ENCODE measurements at places on chromosomes 12 and 14.

GRCh38 chr12:115910057-115910456 is 367.4 kb downstream of the MED13L start:
- DNase-seq: no peak

DNA sequence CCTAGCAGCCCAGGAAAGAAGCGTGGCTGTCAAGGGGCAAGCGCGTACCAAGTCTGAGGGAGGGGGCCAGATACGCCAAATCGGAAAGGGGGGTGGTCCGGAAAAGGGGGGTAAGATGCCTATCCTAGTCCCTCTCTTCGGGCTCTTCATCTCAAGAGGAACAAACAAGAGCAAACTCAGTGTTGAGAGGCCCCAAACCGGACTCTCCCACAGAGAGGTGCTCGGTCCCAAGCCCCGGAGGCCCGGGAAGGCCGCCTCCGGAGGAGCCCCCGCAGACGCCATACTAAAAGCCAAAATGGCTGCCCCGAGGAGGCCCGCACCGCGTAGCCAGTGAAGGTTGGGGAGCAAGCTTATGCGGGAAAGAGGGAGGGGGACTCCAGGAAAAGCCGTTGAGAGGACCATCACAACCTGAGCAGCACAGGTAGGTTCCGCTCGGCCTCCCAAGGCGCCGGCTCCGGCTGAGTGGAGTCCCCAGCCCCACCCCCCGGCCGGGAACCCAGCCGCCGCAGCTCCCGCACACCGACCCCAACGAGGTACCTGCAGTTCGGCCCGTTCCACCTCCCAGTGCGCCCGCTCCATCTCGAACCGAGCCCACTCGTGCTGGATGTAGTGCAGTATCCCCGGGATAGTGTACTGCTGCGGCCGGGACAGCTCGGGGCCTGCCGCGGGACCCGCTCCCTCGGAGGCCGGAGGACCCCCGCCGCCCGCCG is at the start of gene AP4S1:
TSS of gene AP4S1 (plus strand) at position 283 of the 710 bp plus-strand sequence. CDS start 40,548 bp downstream, outside the sequence.
- DNase-seq: no peak

- DNase-seq: no peak
Measured at GRCh38 chr12:124240493-124240892, 54.4 kb upstream of the RFLNA start.

DNA sequence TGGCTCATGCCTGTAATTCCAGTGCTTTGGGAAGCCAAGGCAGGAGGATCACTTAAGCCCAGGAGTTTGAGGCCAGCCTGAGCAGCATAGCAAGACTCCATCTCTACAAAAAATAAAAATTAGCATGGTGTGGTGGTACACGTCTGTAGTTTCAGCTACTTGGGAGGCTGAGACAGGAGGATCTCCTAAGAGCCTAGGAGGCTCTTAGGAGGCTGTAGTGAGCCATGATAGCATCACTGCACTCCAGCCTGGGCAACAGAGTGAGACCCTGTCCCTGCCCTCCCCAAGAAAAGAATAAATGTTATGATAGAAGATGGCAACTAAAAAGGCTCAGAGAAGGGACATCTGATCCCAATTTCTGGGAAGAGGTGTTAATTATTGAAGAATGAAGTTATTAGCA is 3.2 kb upstream of the MANSC1 start:
- DNase-seq: no peak

GRCh38 chr12:52268212-52268611 is 6.2 kb upstream of the KRT86 start:
- no peak for DNase-seq

DNA sequence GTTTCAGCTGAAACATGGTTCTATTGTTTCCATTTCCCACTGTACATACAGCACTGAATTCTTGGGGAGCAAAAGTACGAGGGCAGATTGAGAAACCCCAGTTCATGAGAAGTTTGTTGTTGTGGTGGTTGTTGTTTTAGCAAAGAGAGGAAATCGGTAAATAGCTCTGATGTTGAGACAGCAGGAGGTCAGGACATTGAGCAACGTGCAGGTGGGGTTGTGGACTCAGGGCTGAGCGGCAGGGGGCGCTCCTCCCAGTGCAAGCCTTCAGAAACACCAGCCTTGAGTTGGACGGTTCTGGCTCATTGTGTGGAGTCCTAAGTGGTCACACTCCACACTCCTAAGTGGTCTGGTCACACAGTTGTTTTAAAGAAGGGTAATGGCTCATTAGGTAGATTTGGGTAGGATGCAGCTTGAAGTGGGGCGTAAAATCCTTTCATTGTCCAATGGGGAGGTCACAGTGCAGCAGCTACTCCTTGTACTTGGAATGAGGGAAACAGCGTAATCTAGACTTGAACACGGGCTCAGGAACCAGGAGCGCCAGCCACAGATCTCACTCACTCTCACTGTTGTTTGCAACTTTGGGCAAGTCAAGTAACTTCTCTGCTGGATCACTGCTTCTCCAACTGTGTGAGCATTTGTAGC is 14.5 kb upstream of the PWP1 start:
- DNase-seq: no peak

DNA sequence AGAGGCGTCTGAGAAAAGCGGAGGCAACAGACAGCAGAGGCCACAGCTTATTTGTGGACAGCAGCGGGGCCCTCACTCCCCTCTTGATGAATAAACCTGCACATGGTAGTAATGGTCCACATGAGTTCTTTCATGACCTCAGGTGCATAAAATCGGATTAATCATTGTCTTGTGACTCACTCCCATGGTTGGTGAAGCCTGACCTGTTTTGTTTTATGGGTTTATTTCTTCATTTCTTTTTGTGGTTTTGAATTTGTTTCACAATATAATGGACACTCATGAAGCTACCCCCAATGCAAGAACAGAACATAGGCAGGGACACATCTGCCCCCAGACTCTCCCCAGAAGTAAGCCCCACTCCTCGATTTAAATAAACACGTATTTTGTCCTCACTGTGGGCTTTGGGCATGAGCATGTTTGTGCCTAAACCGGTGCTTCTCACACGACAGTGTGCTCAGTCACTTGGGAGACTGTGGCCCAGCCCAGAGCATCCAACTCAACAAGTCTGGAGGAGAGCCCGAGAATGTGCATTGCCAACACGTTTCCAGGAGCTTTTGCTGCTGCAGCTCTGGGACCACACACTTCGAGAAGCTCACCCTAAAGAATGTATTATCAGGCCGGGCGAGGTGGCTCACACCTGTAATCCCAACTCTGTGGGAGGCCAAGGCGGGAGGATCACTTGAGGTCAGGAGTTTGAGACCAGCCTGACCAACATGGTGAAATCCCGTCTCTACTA is 116.1 kb downstream of the SCARB1 start:
- peak; percentile 99 for DNase-seq

- DNase-seq: no peak
Measured at GRCh38 chr14:39368261-39368959, 63.8 kb downstream of the FBXO33 start.

- DNase-seq: no peak
Measured at GRCh38 chr14:36666416-36667206, 5.0 kb downstream of the PAX9 start.

DNA sequence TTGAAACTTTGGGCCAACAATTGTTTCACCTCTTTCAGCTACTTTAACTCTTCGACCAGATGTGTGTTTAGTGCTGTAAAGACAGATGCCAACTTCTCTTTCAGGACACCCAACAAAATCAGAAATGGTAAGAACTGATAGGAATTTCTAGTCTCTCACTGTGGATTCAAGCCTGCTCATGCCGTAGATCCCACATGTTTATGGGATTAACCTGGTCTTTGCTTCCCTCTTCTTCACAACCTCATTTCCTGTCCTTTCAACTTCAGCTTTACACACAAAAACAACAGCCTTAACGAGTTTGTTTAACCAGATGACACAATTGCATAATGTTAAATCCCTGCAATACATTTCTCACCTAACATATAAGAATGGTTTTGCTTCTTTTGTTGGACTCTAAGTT is 1031.9 kb upstream of the LRFN5 start:
- no peak for DNase-seq

GRCh38 chr14:90658541-90658967 is 157.7 kb downstream of the TTC7B start:
- DNase-seq: no peak

DNA sequence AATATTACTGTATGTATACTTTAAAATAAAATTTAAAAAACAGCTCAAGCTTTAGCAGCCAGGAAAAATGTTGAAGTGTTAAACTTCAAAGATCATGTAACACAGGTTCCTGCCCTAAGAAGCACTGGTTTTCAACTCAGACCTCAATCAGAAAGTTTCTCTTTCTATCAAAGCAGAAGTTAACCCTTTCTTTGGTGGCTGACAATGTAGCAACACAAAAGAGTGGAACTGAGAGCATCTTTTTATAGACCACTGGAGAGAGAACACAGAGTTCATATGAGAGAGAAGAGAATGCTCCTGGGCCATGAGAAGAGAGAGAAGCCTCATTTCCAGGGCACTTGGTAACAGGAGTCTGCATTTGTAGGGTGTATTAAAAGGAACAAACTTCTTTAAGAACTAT is 42.2 kb upstream of the KTN1 start:
- DNase-seq: no peak

GRCh38 chr12:50988051-50988450 is 35.7 kb downstream of the HIGD1C start:
- no peak for DNase-seq

DNA sequence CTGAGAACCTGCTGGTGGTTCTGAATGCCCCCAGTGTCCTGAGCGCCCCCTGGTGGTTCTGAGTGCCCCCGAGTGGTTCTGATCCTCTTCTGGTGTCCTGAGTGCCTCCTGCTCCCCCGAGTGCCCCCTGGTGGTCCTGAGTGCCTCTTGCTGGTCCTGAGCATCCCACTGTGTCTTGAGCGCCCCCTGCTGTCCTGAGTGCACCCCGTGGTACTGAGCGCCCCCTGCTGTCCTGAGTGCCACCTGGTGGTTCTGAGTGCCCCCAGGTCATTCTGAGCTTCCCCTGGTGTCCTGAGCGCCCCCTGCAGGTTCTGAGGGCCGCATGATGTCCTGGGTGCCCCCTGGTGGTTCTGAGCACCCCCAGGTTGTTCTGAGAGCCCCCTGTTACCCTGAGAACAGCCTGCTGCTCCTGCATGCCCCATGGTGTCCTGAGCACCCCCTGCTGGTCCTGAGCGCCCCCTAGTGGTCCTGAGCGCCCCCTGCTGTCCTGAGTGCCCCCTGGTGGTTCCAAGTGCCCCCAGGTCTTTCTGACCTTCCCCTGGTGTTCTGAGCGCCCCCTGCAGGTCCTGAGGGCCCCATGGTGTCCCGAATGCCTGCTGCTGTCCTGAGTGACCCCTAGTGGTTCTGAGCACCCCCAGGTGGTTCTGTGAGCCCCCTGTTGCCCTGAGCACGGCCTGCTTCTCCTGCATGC is 1165.4 kb downstream of the TMEM121 start:
- DNase-seq: no peak

- DNase-seq: no peak
Measured at GRCh38 chr12:15495746-15496145, 173.4 kb downstream of the PTPRO start.

GRCh38 chr12:120977531-120978295 is 630 bp upstream of the HNF1A start:
- no peak for DNase-seq

GRCh38 chr14:103315351-103315911 is 18.6 kb upstream of the EIF5 start:
- DNase-seq: no peak

- no peak for DNase-seq
Measured at GRCh38 chr12:112939761-112940381, 1.6 kb downstream of the OAS3 start.

DNA sequence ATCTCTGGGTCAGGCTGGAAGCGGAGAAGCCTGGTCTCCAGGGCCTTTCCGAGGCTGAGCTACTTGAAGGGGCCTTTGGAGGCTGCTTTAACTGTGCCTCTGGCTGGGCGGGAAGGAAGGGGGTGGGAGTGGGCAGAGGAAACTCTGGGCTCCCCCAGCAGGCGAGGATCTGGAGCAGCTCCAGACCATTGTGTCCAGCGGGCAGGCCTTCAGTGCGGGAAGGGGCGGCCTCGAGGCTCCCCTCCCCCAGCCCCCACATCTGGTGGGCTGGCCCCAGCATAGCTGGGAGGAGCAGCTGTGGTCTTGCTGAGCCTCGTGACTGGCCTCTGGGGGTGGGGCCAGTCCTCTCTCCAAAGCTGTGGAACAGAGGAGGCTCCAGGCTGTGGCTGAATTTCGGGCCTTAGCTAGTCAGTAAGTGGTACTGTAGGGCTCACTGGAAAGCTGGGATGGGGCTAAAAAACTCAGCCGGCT is 3.4 kb downstream of the TAMALIN start:
- DNase-seq: no peak

DNA sequence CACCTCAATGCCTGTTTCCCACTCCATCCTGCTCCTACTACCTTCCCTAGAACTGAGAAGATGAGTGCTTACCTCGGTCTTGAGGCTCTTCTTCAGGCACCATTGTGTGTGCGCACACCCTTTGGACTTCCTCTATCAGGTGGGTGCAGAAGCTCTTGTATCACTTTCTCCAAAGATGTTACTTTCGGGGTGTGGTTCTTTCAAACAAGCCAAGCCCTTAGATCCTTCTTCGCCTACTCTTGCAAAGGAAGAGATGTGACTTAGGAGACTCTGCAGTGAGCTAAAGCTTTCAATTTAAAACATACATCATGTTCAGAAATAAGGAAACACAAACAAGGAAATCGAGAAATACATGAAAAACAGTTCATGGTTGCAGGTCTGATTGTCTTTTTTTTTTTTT is at the start of gene CLEC4C:
TSS of gene CLEC4C (minus strand) at position 130 of the 400 bp plus-strand sequence. CDS start at position 103, 27 bp downstream.
- no peak for DNase-seq

GRCh38 chr12:26101350-26101734 is 23.5 kb downstream of the BHLHE41 start:
- no peak for DNase-seq

GRCh38 chr14:101405171-101405883 is 156.0 kb upstream of the DIO3 start:
- no peak for DNase-seq

- DNase-seq: no peak
Measured at GRCh38 chr12:53577941-53578352, 48.2 kb downstream of the ATF7 start.

GRCh38 chr14:89444516-89445125 is 27.6 kb upstream of the FOXN3 start:
- no peak for DNase-seq

- DNase-seq: peak; percentile 36
Measured at GRCh38 chr14:73188501-73188911, 48.8 kb upstream of the PAPLN start.

DNA sequence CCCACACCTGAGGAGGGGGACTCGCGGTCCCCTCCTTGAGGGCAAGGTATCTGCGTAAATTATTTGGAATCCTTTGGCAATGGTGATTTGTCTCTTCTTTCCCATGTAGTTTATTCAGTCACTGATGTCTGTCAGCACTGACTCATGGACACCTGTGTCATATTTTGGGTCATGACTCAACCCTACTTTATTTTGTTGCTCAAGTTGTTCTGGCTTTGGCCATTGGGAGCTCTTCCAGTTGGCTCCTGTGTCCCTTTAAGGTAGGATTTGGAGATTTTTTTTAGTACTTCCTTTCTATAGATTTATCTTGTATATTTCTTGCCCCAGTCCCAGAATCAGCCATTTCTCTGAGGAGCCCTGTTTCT is 47.4 kb upstream of the C14orf180 start:
- no peak for DNase-seq

Data from epithelial cell of proximal tubule (primary cell).